ENCODE measurements at places on chromosomes 3 and 15. TPM values are rescaled to one million over a fixed set of nuclear protein-coding genes. Genes with fewer than 3 reads are reported as not detected.

- no peaks in the 10 kb centered on the region for H3K36me3 ChIP-seq
- H3K4me3 ChIP-seq = no peak overlapping the region
- no peaks in the 10 kb centered on the region for H3K4me1 ChIP-seq
Measured at GRCh38 chr3:14598143-14598569, 53.4 kb upstream of the CCDC174 start.

DNA sequence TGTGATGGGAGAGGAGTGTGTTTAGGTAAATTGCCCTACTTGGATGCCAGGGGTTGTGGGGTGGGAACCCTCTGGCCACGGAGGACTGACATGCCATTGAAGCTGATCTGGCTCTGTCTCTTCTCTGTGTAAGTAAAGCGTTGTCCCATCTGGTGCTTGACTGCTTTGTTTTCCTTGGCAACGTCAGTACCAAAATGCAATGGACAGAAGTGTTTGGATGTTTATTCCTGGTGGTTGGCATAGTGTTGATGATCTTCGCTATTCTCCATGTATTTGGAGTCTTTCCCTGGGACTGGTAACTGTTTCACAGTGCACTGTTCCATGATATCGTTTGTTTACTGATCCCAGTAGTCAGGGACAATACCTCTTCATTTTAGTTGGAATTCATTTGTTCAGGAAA lies 130.5 kb upstream of the MCTP2 start:
- H3K4me1 ChIP-seq = no peaks in the 10 kb centered on the region
- H3K36me3 ChIP-seq = no peaks in the 10 kb centered on the region
- no peak for DNase-seq
- H3K27ac ChIP-seq = no peak overlapping the region

GRCh38 chr3:116339441-116340028 lies 105.8 kb downstream of the LSAMP start:
- no peak overlapping the region for H3K27ac ChIP-seq
- DNase-seq = no peak
- no peaks in the 10 kb centered on the region for H3K27me3 ChIP-seq
- H3K4me3 ChIP-seq = no peak overlapping the region

DNA sequence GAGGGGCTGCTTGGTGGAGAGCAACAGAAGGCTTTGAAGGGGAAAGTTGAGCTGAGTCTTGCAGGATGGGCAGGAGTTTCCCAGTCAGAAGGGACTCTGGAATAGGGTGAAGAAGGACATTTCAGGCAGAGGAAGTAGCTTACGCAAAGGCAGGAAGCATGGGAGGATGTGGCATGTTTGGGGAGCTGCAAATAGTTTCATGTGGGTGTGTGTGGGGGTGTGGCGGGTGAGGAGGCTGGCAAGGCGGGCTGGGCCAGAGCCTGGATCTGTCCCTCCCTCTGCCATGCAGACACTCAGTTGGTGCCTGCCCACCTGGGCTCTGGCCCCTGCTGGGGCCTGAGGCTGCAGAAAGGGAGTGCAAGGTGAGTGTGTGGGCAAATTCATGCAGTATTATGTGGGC lies 10.4 kb downstream of the TEX264 start:
- H3K4me1 ChIP-seq = peaks cover 81% of the 10 kb centered on the region
- H3K4me3 ChIP-seq = no peak overlapping the region
- peak; percentile 43 for DNase-seq
- H3K27me3 ChIP-seq = no peaks in the 10 kb centered on the region

- H3K27me3 ChIP-seq = no peaks in the 10 kb centered on the region
- no peaks in the 10 kb centered on the region for H3K4me1 ChIP-seq
- H3K4me3 ChIP-seq = no peak overlapping the region
- H3K36me3 ChIP-seq = no peaks in the 10 kb centered on the region
- no peak for DNase-seq
- no peak overlapping the region for H3K27ac ChIP-seq
Measured at GRCh38 chr3:157460253-157460652, 23.6 kb downstream of the PTX3 start.

GRCh38 chr3:105139881-105140560 lies 226.7 kb upstream of the ALCAM start:
- no peaks in the 10 kb centered on the region for H3K4me1 ChIP-seq
- H3K27me3 ChIP-seq = no peaks in the 10 kb centered on the region
- no peaks in the 10 kb centered on the region for H3K36me3 ChIP-seq
- no peak overlapping the region for H3K27ac ChIP-seq
- no peak for DNase-seq

DNA sequence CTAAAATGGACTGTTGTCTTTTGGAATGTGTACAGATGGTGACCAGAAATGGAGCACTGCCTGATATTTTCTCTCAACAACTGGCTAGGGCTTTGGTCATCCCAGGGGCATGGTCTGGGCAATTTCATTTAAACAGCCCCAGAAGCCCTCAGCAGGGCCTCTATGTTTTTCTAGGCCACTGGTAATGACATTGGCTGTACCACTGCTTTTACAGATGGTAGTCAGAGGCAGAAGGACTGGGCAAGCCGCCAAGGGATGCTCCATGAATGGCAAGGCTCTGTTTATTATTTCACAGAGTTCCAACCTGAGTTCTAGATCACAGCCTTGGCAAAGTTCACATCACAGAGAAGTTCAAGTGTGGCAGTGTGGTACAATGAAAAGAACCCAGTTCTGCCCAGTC lies 37.0 kb upstream of the LMCD1 start:
- no peaks in the 10 kb centered on the region for H3K4me1 ChIP-seq
- H3K36me3 ChIP-seq = no peaks in the 10 kb centered on the region
- no peak overlapping the region for H3K4me3 ChIP-seq
- H3K27ac ChIP-seq = no peak overlapping the region
- DNase-seq = no peak

GRCh38 chr3:64917914-64918453 lies 230.2 kb upstream of the ADAMTS9 start:
- no peaks in the 10 kb centered on the region for H3K4me1 ChIP-seq
- no peak for DNase-seq
- H3K4me3 ChIP-seq = no peak overlapping the region
- no peak overlapping the region for H3K27ac ChIP-seq
- no peaks in the 10 kb centered on the region for H3K36me3 ChIP-seq

DNA sequence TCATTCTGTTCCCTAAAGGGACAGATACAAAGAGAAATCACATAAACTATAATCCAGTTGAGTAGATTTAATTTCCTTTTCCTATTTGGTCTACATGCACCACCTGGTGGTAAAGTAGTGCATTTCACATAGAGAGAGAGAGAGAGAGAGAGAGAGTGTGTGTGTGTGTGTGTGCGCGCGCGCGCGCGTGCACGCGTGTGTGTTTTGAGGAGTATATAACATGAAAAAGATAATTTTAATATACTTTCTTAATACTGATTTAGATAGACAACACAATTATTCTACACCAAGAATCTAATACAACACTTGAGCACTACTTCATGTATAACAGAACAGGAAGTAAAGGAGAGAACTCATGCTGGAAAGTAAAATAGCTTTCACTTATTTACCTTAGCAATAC lies 1.1 kb upstream of the FGF7 start:
- H3K36me3 ChIP-seq = no peaks in the 10 kb centered on the region
- H3K27ac ChIP-seq = no peak overlapping the region
- no peak overlapping the region for H3K4me3 ChIP-seq
- DNase-seq = peak; percentile 63

- no peak for DNase-seq
- H3K27ac ChIP-seq = no peak overlapping the region
- no peaks in the 10 kb centered on the region for H3K27me3 ChIP-seq
- H3K4me3 ChIP-seq = no peak overlapping the region
Measured at GRCh38 chr3:169607949-169608348, 55.6 kb downstream of the MECOM start.

DNA sequence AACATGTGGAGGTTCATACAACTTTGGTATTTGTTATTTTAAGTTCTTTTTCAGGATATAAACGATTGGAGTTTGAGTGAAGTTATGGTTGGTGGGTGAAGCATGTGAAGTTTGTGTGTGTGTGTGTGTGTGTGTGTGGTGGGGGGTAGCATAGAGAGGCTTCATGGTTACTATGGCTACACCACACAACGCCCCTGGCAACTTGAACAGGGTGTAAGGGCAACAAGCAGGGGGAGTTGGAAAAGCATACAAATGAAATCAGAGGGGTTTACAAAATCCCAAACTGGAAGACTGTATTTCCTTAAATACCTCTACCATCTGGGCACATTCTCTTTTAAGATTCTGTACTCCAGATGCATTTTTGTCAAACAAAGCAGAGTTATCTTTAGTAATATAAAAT lies 207.5 kb downstream of the SV2B start:
- H3K4me3 ChIP-seq = no peak overlapping the region
- DNase-seq = no peak
- peaks cover 8% of the 10 kb centered on the region for H3K4me1 ChIP-seq
- no peaks in the 10 kb centered on the region for H3K36me3 ChIP-seq
- no peaks in the 10 kb centered on the region for H3K27me3 ChIP-seq

GRCh38 chr15:84685304-84685703 lies 27.3 kb upstream of the NMB start:
- H3K27me3 ChIP-seq = no peaks in the 10 kb centered on the region
- H3K4me3 ChIP-seq = no peak overlapping the region
- peaks cover 43% of the 10 kb centered on the region for H3K36me3 ChIP-seq
- DNase-seq = no peak
- H3K27ac ChIP-seq = no peak overlapping the region

DNA sequence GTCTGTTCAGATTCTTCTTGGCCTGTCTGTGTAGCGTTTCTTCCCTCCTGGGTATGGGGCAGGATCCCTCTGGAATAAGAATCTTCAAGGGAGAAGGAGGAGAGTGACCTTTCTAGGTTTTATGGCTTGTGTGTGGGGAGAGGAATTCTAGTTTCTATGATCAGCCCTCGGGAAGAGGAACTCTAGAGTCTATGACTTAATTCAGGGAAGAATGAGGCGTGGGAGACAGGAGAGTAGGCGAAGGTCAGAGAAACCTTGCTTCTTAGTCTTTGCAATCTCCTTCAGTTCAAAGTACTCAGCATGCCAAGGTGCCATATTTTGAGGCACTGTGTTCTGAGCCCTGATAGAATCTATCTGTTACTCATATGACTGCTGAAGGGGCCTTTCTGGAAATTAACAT lies 99.2 kb upstream of the C3orf80 start:
- no peak overlapping the region for H3K27ac ChIP-seq
- DNase-seq = no peak
- H3K4me3 ChIP-seq = no peak overlapping the region
- no peaks in the 10 kb centered on the region for H3K4me1 ChIP-seq
- no peaks in the 10 kb centered on the region for H3K27me3 ChIP-seq
- no peaks in the 10 kb centered on the region for H3K36me3 ChIP-seq

DNA sequence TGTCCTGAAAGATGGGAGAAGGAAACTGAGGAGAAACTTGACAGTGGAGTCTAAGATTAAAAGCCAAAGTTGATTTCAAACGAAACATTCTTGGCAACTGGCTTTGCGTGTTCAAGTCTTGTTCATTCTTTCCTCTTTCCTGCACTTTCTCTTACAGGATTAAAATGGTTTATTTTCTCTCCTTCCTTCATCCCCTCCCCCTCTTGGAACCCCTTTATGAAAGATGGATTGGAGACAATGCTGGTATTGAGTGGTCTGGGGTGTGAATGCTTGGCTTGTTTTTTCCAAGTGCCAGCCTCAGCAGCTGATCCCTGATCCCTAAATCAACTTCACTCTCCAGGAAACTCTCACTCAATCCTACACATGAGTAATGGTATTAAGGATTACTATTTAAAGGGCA lies 703 bp upstream of the LSAMP start:
- H3K4me1 ChIP-seq = no peaks in the 10 kb centered on the region
- no peak overlapping the region for H3K27ac ChIP-seq
- no peak for DNase-seq
- H3K4me3 ChIP-seq = no peak overlapping the region
- no peaks in the 10 kb centered on the region for H3K36me3 ChIP-seq
- H3K27me3 ChIP-seq = no peaks in the 10 kb centered on the region

DNA sequence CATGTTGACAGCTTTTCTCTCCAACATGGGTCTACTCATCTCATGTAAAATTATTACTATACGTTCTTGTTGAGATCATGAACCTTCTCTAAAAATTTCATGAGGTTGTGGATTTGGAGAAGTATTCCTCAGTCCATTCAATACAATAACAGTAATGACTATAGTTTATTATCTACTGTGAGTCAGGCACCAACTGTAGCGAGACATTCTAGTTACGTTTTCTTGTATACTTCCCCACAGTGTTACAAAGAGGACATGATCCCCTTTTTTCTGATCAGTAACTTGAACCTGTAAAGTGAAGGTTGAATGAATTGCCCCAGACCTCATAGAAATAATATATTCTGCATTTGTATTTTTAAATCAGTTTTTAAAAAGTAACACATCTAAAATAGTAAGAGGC lies 76.4 kb downstream of the AKAP13 start:
- no peak overlapping the region for H3K4me3 ChIP-seq
- H3K27me3 ChIP-seq = no peaks in the 10 kb centered on the region
- DNase-seq = peak; percentile 59
- H3K4me1 ChIP-seq = peaks cover 77% of the 10 kb centered on the region
- peak overlapping the region; percentile 86 for H3K27ac ChIP-seq

- H3K4me1 ChIP-seq = peaks cover 17% of the 10 kb centered on the region
- no peak overlapping the region for H3K27ac ChIP-seq
- DNase-seq = no peak
- peaks cover 26% of the 10 kb centered on the region for H3K27me3 ChIP-seq
- no peaks in the 10 kb centered on the region for H3K36me3 ChIP-seq
- H3K4me3 ChIP-seq = peak overlapping the region; percentile 54
Measured at GRCh38 chr3:97821287-97821773, 481 bp upstream of the CRYBG3 start.

- no peak overlapping the region for H3K4me3 ChIP-seq
- no peak overlapping the region for H3K27ac ChIP-seq
- no peaks in the 10 kb centered on the region for H3K36me3 ChIP-seq
- DNase-seq = no peak
- no peaks in the 10 kb centered on the region for H3K4me1 ChIP-seq
Measured at GRCh38 chr3:7876741-7877297, 624.8 kb upstream of the LMCD1 start.

DNA sequence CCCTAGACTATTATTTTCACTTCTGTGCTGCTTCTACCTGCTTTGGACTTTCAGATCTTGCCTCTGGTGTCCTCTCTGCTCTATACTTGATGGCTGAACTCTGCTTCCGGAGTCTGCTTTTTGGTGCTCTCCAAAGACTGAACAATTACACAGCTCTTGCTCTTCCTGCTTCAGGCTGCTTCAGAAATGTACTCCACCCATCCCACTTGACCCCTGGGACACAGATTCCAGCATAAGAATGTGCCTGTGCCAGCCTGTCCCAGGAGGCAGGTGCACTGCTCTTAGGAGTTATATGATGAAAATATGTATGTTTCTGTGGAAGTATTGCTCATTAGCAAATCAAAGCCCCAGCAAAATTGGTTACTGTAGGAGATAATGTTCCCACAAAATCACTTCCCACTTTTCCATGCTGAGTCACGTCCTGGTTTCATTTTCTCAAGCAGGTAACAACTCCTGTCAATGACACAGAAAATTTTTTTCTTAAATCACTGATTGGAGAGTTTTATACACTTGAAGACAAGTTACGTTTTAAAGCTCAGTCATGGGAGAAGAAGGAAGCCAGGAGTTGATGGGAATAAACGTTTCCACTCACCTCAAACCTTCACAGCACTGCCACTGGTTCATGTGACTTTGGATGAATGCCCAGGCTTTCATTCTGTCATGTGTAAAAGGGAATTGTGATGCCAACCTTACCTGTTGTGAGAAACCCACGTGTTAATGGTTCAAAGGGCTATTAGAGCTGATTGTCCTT lies 239.4 kb upstream of the ZPLD1 start:
- DNase-seq = no peak
- H3K4me3 ChIP-seq = no peak overlapping the region
- no peaks in the 10 kb centered on the region for H3K4me1 ChIP-seq
- no peaks in the 10 kb centered on the region for H3K36me3 ChIP-seq

Gene PLCD1
- polyA plus RNA-seq = 5.8 TPM

Gene ZBBX
- not detected for polyA plus RNA-seq

Gene SLC2A2
- polyA plus RNA-seq = not detected

Gene TRPM1
- polyA plus RNA-seq = 0.16 TPM

Gene AQP9
- polyA plus RNA-seq = 0.17 TPM

Gene SERPINI2
- polyA plus RNA-seq = not detected

Gene STRC
- 1.7 TPM for polyA plus RNA-seq

Gene ITIH3
- not detected for polyA plus RNA-seq

All from B cell (primary cell).